Colonic mucosa (tissue), 4 donors: ENCODE measurements at places on chromosomes 3 and 15. TPM values are rescaled to one million over a fixed set of nuclear protein-coding genes. Genes with fewer than 3 reads are reported as not detected.

DNA sequence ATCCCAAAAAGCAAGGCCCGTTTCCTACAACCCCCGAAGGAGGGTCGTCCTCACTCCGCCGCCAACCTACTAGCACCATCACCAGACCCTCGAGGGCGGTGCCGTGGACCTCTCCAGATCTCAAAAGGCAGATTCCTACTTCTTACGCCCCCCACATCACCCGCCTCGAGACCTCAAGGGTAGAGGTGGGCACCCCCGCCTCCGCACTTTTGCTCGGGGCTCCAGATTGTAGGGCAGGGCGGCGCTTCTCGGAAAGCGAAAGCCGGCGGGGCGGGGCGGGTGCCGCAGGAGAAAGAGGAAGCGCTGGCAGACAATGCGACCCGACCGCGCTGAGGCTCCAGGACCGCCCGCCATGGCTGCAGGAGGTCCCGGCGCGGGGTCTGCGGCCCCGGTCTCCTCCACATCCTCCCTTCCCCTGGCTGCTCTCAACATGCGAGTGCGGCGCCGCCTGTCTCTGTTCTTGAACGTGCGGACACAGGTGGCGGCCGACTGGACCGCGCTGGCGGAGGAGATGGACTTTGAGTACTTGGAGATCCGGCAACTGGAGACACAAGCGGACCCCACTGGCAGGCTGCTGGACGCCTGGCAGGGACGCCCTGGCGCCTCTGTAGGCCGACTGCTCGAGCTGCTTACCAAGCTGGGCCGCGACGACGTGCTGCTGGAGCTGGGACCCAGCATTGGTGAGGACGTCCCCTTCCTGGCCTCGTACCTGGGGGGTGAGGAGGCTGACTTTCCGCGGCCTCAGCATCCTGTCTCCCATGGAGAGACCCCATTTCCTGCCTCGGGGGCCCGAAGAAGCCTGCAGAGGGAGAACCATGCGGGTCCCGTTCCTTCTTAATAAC, at the start of gene MYD88:
MYD88 (plus strand) TSS at position 313 of the 842 bp plus-strand sequence; CDS start at position 353, 40 bp downstream.
- peak within 1 kb of the TSS; percentile 98 for H3K27ac ChIP-seq
- H3K36me3 ChIP-seq = peaks cover 15% of the 10 kb centered on the region
- H3K4me1 ChIP-seq = peaks cover 27% of the 10 kb centered on the region
- peak within 1 kb of the TSS; percentile 77 for H3K4me3 ChIP-seq
- peak; percentile 90 for DNase-seq

DNA sequence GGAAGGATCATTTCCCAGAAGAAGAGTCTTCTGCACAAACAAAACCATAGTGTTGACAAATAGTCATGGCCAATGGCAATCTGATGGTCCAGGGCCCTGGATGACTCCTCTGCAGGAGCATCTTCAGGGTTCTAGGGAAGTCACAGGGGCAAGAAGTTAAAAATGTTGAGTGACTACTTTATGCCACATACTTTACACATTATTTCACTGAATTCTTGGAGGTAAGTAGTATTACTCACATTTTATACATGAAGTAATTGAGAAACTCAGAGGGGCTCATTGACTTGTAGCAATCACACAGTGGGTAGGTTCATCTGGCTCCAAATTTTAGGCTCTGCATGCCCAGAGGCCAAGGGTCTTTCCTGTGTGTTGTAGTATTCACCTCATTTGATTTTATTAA, 430.2 kb upstream of the MCTP2 start:
- H3K36me3 ChIP-seq = no peaks in the 10 kb centered on the region
- H3K27ac ChIP-seq = no peak overlapping the region
- H3K27me3 ChIP-seq = no peaks in the 10 kb centered on the region
- no peak for DNase-seq
- no peak overlapping the region for H3K4me3 ChIP-seq
- no peaks in the 10 kb centered on the region for H3K4me1 ChIP-seq

GRCh38 chr3:18027161-18027939, 284.9 kb upstream of the TBC1D5 start:
- H3K4me3 ChIP-seq = no peak overlapping the region
- H3K4me1 ChIP-seq = no peaks in the 10 kb centered on the region
- no peaks in the 10 kb centered on the region for H3K27me3 ChIP-seq
- H3K36me3 ChIP-seq = no peaks in the 10 kb centered on the region
- no peak for DNase-seq
- H3K27ac ChIP-seq = no peak overlapping the region

DNA sequence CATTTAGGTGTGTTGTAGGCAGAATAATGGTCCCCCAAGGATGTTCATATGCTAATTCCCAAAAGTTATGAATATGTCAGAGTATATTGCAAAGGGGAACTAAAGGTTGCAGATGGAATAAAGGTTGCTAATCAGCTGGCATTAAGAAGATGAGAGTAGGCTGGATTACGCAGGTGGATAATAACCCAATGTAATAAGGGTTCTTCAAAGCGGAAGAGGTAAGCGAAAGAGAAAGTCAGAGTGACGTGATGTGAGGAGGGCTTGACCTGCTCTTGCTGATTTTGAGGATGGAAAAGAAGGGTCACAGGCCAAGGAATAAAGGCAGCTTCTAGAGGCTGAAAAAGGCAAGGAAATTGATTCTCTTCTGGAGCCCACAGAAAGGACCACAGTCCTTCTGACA, 104.0 kb downstream of the STRIT1 start:
- no peak overlapping the region for H3K27ac ChIP-seq
- H3K4me1 ChIP-seq = no peaks in the 10 kb centered on the region
- no peaks in the 10 kb centered on the region for H3K27me3 ChIP-seq
- no peaks in the 10 kb centered on the region for H3K36me3 ChIP-seq
- no peak overlapping the region for H3K4me3 ChIP-seq

GRCh38 chr15:77032052-77032646, 37.2 kb downstream of the PSTPIP1 start:
- peaks cover 6% of the 10 kb centered on the region for H3K36me3 ChIP-seq
- H3K27ac ChIP-seq = no peak overlapping the region
- DNase-seq = peak; percentile 15
- H3K4me3 ChIP-seq = no peak overlapping the region
- H3K4me1 ChIP-seq = peaks cover 5% of the 10 kb centered on the region
- H3K27me3 ChIP-seq = no peaks in the 10 kb centered on the region

Gene PLA2G4F
- total RNA-seq = 30.2 TPM

Gene PLA2G4D
- 0.27 TPM for total RNA-seq

Gene RIOX2
- total RNA-seq = 21.9 TPM

Gene ALPK3
- 2.4 TPM for total RNA-seq

Gene TXNRD3
- 3.6 TPM for total RNA-seq

Gene CLASP2
- 37.4 TPM for total RNA-seq
